ENCODE measurements at places on chromosomes 2 and 18. TPM values are rescaled to one million over a fixed set of nuclear protein-coding genes. Genes with fewer than 3 reads are reported as not detected.

The LAMA3 gene
- total RNA-seq = 859 TPM

The CAPN13 gene
- total RNA-seq = not detected

The GKN2 gene
- not detected for total RNA-seq

The MYOM1 gene
- total RNA-seq = 0.85 TPM

The MORN2 gene
- total RNA-seq = 6.2 TPM

The MC2R gene
- total RNA-seq = not detected

The SERPINB3 gene
- 32.5 TPM for total RNA-seq

The FBXO15 gene
- 0.78 TPM for total RNA-seq

The SGPP2 gene
- total RNA-seq = 13.0 TPM

The RETREG2 gene
- 59.1 TPM for total RNA-seq

The LBX2 gene
- 1.00 TPM for total RNA-seq

The ARHGAP28 gene
- under 0.01 TPM for total RNA-seq

The GALNT3 gene
- 92.9 TPM for total RNA-seq

The ELOA2 gene
- total RNA-seq = not detected

The LOXHD1 gene
- not detected for total RNA-seq

The EGR4 gene
- not detected for total RNA-seq

The TFCP2L1 gene
- 20.7 TPM for total RNA-seq

The CXCR4 gene
- total RNA-seq = not detected

The NTSR2 gene
- total RNA-seq = not detected

The UGT1A3 gene
- total RNA-seq = not detected

The GKN1 gene
- total RNA-seq = not detected

The HOXD4 gene
- not detected for total RNA-seq

The PTPRN gene
- total RNA-seq = not detected

The SEPTIN2 gene
- 288 TPM for total RNA-seq

The DSG4 gene
- not detected for total RNA-seq

The GAL3ST2 gene
- not detected for total RNA-seq

The TET3 gene
- 15.1 TPM for total RNA-seq

The TMEM169 gene
- 0.34 TPM for total RNA-seq
